A549 treated with dexamethasone at 1 μM for 4 hours (cell line): ENCODE measurements at places on chromosomes 6 and 20. TPM values are rescaled to one million over a fixed set of nuclear protein-coding genes. Genes with fewer than 3 reads are reported as not detected.

The SLC12A5 gene
- 13.5 to 16.4 TPM (median 13.9 TPM) in 5 replicates for total RNA-seq

The GRM1 gene
- 0.03 to 0.04 TPM in 2 of 5 replicates, not detected in the others for total RNA-seq

The TMEM170B gene
- 0.61 to 1.1 TPM (median 0.87 TPM) in 5 replicates for total RNA-seq

The PAK5 gene
- not detected in 5 replicates for total RNA-seq

The BMP5 gene
- total RNA-seq: 0.01 to 0.04 TPM in 2 of 5 replicates, not detected in the others

The POM121L2 gene
- 0.02 TPM in 1 of 5 replicates, not detected in the others for total RNA-seq

The MMP24 gene
- total RNA-seq: 23.4 to 37.2 TPM (median 35.6 TPM) in 5 replicates

The CLDN20 gene
- 0.10 TPM in 1 of 5 replicates, not detected in the others for total RNA-seq

The MYB gene
- total RNA-seq: 0.70 to 1.2 TPM (median 0.89 TPM) in 5 replicates

The MYMX gene
- total RNA-seq: not detected in 5 replicates

The FLRT3 gene
- total RNA-seq: 2.5 to 2.7 TPM (median 2.6 TPM) in 5 replicates

The NKAPL gene
- total RNA-seq: not detected in 5 replicates

The LKAAEAR1 gene
- total RNA-seq: 0.68 to 1.4 TPM (median 1.0 TPM) in 5 replicates

The NRSN2 gene
- 49.9 to 65.7 TPM (median 62.6 TPM) in 5 replicates for total RNA-seq

The SFTA2 gene
- 0.11 to 0.15 TPM in 2 of 5 replicates, not detected in the others for total RNA-seq

The CST2 gene
- total RNA-seq: 0.76 to 1.8 TPM (median 1.4 TPM) in 5 replicates

The KIF25 gene
- total RNA-seq: 0.07 to 0.23 TPM (median 0.15 TPM) in 4 of 5 replicates, not detected in the other

The TAGAP gene
- total RNA-seq: not detected in 5 replicates

The LINC00237 gene
- total RNA-seq: not detected in 5 replicates

The WFDC8 gene
- not detected in 5 replicates for total RNA-seq

The HLA-F gene
- total RNA-seq: 3.3 to 4.0 TPM (median 3.8 TPM) in 5 replicates
